Fibroblast of the conjunctiva (primary cell): ENCODE measurements at places on chromosomes 7 and 10.

- DNase-seq: no peak
Observed at GRCh38 chr7:149140831-149141230, 6.4 kb upstream of the ZNF398 start.

DNA sequence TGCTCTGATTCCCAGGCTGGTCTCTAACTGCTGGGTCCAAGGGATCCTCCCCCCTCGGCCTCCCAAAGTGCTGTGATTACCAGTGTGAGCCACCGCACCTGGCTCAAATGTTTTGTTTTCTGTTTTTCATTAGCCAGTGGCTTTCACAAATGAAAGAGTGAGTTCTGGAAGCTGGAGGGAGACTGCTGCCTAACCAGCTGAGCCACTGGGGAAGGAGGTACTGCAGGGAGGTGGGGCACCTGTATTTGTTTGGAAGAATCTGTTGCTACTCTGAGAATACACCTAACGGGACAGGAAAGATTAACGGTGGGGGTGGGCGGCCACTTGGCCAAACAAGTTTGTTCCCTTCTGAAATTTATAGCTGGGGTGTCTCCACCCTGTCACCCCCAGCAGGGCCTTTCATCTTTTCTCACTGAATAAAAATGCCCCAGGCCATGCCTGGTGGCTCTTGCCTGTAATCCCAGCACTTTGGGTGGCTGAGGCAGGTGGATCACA lies 4.7 kb downstream of the STOX1 start:
- no peak for DNase-seq

- no peak for DNase-seq
Observed at GRCh38 chr7:70178211-70178610, 579.9 kb downstream of the AUTS2 start.

DNA sequence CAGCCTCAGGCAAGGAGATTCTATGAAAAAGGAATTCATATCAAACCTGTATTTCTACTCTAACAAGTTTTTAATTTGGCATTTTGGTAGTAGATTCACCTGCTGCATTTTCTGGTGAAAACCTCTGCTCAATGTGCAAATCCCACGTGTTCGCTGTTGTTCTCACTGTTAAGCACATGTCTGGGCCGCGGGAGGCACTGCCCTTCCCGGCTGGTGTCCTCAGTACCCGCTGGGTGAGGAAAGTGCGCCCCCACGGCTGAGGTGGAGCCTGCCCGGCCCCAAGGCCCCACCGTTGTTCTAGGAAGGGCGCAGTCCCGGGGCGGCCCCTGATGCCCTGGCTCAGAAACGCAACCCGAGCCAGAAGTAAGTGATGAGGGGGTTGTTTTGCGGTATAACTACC lies 193.4 kb upstream of the VWC2 start:
- no peak for DNase-seq

GRCh38 chr7:22094413-22095342 lies 149.0 kb upstream of the CDCA7L start:
- no peak for DNase-seq
